ENCODE measurements at places on chromosomes 7 and 10. TPM values are rescaled to one million over a fixed set of nuclear protein-coding genes. Genes with fewer than 3 reads are reported as not detected.

GRCh38 chr10:3848775-3849635 is 64.0 kb upstream of the KLF6 start:
- H3K4me3 ChIP-seq = no peak overlapping the region
- DNase-seq = no peak
- no peak overlapping the region for H3K27ac ChIP-seq

GRCh38 chr7:106167439-106168136 is 55.5 kb upstream of the SYPL1 start:
- 0 out of 2 replicates have a peak, but pooled peaks cover 3% of the 10 kb centered on the region for H3K27me3 ChIP-seq
- H3K4me3 ChIP-seq = no peak overlapping the region
- no peak overlapping the region for H3K27ac ChIP-seq
- peaks cover 15% of the 10 kb centered on the region for H3K4me1 ChIP-seq

DNA sequence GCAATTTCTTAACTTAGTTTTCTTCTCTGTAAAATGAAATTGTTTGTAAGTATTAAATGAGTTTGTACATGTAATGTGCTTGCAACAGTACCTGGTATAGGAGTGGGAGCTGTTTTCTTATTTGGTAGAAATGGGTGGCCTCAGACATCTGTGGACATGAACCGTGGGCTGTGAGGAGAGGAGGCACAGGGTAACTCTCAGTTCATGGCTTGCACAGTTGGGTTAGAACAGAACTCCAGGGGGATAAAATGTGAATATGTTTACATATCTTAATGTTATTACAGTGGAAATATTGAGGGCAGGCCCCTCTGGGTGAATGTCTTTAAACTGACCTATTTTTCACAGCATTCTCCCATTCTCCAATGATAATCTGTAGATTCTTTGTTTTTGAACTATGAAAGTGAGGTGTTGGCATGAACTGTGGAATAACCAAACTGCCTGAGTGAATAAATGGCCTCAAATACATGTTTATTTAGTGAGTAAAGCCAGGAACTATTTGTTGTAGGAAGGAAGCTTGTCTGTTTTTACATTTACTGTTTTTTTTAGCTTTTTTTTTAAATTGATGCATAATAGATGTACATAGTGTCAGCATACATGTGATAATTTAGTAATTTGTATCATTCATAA is 2.6 kb downstream of the ABCA13 start:
- peaks cover 26% of the 10 kb centered on the region for H3K27me3 ChIP-seq
- H3K36me3 ChIP-seq = peaks cover 11% of the 10 kb centered on the region
- no peak for DNase-seq
- H3K4me1 ChIP-seq = peaks cover 16% of the 10 kb centered on the region

GRCh38 chr10:69101451-69102095 is 13.7 kb downstream of the SRGN start:
- no peak for DNase-seq
- no peaks in the 10 kb centered on the region for H3K27me3 ChIP-seq
- no peaks in the 10 kb centered on the region for H3K36me3 ChIP-seq

Gene C10orf90
- total RNA-seq = 0.85 TPM

Gene CFAP43
- total RNA-seq = 0.69 TPM
